ENCODE measurements at places on chromosomes 2 and 18. TPM values are rescaled to one million over a fixed set of nuclear protein-coding genes. Genes with fewer than 3 reads are reported as not detected.
A peak's percentile ranks its signal among the peaks of the same experiment; 100 is the strongest.

DNA sequence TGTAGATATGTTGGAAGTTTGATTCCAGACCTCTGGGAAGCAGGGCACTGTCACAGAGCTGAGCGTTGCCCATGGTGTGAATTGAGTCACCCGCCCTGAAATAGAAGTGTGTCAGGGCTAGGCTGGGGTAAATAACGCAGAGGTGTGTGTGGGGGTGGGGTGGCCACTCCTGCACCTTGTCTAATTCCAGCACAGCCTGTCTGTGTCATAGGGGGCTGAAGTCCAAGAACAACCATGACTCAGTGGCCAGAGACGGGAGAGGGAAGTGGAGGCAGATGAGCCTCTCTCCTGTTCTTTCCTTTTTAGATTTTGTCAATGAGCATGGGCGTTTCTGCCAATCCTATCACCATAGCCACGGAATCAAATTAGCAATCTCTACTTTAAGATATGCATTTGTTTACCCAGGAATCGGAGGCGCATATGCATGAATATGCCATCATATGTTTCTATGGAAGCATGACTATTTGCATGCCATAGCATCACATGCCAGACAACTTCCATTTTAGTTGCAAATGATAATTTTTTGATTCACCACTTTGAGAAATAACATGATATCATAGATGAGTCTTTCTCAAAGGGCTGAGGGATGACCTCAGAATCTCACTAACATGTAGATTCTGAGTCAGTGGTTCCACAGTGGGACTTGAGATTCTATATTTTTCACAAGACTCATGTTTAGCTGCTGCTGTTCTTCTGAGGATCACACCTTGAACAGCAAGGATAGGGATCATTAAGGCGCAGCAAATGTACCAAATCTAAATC lies 852.9 kb downstream of the DCDC2C start:
- DNase-seq: no peak

DNA sequence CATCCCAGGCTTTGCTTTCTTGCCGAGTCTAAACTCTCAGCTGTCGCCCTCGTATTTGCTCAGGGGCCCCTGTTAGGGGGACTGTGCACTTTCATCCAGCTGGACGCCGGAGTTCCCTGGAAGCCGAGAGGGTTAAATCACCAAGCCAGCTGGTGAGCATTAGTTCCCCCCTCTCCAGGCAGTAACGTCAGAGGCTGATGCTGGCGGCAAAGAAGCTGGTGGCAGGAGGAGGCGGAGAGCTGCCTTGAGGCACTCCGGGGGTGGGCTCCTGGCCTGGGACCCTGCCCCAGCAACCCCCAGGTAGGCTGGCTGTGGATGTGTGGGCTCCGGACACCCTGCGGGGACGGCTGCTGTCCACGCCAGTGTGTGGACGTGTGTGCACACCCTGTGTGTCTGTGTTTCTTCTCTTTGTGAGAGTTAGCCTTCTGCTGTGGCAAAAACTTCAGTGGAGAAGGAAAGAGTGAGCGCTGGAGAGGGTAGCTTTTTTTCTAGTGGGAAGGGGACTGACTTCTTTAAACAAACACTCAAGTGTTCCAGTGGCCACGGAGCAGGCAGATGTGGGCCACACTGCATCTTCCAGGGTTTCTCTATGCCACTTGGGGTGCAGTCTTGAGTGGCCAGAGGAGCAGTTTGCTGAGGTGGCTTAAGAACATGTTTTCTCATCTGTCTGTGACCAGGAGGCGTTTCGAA lies 84.7 kb downstream of the GLI2 start:
- DNase-seq: peak; percentile 84

DNA sequence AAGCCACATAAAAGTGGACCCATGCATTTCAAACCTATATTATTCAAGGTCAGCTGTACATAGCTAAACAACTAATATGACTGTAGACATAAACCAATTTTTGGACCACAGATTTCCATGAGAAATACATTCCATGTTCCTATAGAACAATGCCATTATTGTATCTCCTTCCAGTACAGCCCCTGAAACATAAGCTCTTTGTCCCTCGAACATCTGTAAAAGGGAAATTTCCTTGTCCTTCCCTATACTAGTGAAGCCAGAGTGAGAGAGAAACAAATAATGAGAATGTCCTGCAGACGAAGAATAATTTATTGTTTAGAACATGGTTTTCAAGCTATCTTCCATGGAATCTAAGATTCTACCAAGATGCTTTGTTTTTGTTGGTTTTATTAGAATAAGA lies 75.3 kb downstream of the GORASP2 start:
- DNase-seq: no peak

DNA sequence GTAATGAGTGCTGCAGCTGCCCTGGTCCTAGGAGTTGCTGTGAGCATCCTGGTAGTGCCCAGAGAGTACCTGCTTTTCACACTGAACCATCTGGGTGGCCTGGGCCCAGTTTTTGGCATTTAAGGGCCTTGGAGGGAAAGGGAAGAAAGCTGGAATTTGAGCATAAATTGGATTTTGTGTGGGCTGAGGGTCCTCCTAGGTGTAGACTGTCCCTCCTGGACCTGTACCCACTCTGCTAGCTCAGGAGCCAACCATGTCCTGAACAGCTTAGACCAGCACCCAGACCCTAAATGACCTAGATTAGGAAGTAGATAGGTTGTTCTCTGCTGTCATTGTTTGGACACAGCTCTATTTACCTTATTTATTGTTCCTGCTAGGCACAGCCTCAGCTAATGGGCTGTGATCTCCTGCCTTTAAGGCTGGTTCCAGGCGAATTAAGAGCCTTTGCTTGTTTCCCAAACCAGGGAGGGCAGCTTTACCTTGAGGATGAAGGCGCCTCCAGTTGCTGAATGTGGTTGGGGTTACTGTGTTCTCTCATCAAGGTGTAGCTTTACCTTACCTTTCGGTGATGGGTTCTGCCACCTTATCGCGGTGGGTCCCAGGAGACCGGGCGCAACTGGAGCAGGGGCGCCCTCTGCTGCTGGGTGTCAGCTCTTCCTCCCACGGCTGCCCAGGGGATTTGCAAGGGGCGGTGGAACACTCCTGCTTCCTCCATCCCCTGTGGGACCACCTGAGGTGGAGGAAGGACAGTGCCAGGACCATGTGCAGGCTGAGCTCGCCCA lies 34.4 kb downstream of the ITGA6 start:
- DNase-seq: no peak

GRCh38 chr2:223058952-223059716 lies 7.1 kb downstream of the KCNE4 start:
- no peak for DNase-seq

The CARF gene
- polyA plus RNA-seq: 20.0 TPM

The TMEM131 gene
- 46.7 TPM for polyA plus RNA-seq

DNA sequence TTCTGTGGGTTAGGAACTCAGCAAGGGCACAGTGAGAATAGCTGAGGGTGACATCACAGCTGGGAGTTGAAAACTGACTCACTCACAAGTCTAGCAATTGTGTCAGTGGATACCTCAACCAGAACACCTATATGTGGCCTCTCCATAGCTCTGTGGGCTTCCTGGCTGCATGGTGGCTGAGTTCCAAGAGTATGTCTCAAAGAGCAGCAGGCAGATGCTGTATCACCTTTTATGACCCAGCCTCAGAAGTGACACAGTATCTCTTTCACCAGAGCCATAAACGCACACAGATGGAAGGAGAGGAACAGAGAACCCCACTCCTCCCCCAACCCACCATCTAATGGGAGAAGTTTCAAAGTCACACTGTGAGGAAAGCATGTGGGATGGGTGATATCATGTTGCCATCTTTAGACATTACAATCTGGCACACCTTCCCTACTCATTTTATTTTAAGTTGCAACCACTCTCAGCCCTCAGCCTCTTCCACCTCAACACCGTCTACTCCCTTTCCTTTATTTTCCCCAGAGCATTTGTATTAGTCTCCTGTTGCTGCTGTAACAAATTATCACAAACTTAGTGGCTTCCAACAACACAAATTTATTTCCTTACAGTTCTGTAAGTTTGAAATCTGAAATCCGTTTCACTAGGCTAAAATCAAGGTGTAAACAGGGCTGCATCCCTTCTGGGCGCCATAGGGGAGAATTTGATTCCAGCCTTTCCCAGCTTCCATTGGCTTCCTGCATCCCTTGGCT lies 134.6 kb upstream of the SPATS2L start:
- DNase-seq: no peak

- DNase-seq: no peak
These were observed 1.7 kb downstream of the CXCR4 start for GRCh38 chr2:136116151-136116812.

DNA sequence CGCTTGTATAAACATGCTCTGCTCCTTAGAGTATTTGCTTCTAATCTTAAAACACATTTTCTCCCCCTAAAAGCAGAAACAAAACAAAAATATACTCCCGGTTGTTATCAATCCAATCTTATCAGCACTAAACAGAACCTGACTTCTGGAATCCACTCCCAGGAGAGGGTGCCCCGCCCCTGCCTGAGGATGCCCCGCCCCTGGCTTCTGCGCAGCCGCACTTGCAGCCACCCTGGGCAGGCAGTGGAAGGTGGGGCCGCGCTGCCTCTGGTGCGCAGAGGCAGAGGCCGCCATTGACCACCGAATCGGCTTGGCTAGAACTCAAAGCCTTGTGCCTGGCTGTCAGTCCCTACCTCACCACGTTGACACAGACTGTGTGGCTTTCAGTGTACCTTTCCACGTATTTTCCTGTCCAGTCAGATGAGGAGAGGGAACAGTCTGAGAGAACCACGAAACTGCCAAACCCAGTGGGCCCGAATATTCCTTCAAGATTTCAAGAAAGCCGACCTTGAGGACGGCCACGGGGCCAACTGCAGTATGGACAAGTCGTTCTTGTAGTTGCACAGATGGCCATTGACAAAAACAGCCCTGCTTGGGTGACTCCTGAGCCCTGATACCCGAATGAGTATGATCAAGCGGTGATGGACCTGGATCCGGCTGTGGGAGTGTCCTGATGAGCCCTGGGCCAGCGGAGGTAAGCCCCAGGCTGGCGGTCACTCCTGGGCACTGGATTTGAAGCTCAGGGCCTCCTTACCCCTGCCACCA lies 46.2 kb upstream of the ARHGAP28 start:
- DNase-seq: no peak

- peak; percentile 87 for DNase-seq
These were observed at the start of gene OSR1 for GRCh38 chr2:19358242-19359020. OSR1 (minus strand) TSS chr2:19358623; CDS start chr2:19353805, 4,818 bp downstream.

GRCh38 chr2:15914596-15915385 lies 25.6 kb upstream of the MYCN start:
- DNase-seq: peak; percentile 52

DNA sequence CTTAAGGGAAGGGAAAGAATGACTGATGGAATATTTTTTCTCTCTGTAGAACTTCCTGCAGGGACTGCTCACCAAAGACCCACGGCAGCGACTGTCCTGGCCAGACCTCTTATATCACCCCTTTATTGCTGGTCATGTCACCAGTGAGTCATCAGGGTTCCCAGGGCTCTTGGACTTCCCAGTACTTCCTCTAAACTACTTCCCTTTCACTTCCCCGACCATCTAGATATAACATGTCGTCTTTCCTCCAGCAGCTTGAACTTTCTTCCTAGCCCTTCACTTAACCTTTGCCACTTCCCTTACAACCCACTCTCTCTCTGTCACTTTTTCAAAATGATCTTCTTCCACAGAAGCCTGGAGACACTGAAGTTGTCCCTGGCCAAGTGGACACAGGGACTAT lies 7.2 kb downstream of the STK36 start:
- no peak for DNase-seq

DNA sequence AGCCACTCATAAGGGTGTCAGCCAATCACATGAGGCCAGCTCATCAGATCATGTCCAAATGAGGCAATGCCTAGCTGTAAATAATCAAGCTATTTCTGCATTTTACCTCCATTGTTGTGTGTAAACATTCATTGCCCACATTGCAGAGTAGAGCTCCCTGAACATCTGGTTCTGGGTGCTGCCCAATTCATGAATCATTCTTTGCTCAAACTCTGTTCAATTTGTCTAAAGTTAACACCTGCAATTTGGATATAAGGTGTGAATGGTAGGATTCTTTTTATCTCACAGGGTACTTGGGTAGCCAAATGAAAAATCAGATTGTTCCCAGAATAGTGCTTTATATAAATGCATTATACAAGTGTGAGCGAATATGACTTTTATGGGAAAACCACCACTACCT lies 345.5 kb upstream of the NT5C1B start:
- no peak for DNase-seq

The TYW5 gene
- 11.6 TPM for polyA plus RNA-seq

The CRIM1 gene
- polyA plus RNA-seq: 22.8 TPM

GRCh38 chr2:16050261-16050907 lies 110.0 kb downstream of the MYCN start:
- DNase-seq: no peak

Data from right lung (tissue), 10 donors.